ENCODE measurements at places on chromosomes 11 and 22.

DNA sequence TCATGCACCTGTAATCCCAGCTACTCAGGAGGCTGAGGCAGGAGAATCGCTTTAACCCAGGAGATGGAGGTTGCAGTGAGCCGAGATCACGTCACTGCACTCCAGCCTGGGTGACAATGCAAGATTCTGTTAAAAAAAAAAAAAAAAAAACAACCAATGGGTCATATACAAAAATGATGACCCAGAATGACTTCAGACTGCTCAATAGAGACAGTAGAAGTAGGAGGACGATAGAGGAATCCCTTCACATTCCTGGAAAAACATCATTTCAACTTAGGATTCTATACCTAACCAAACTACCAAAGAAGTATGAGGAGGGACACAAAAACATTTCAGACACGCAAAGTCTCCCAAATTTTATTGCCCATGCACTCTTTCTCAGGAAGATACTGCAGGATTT is 14.1 kb upstream of the CBX7 start:
- DNase-seq: no peak

DNA sequence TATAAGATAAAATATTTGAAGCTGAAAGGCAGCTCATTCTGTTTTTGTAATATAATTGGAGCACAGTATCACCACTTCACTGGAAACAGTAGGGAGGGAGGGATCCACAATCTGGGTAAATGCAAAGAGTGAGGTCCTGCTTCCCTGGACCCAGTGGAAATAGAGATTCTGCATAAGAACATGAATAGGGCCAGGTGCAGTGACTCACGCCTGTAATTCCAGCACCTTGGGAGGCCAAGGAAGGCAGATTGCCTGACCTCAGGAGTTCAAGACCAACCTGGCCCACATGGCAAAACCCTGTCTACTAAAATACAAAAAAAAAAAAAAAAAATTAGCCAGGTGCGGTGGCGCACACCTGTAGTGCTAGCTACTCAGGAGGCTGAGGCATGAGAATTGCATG is 143.7 kb downstream of the DBX1 start:
- DNase-seq: no peak

- DNase-seq: no peak
These were observed 45.8 kb upstream of the NOX4 start for GRCh38 chr11:89536926-89537325.

DNA sequence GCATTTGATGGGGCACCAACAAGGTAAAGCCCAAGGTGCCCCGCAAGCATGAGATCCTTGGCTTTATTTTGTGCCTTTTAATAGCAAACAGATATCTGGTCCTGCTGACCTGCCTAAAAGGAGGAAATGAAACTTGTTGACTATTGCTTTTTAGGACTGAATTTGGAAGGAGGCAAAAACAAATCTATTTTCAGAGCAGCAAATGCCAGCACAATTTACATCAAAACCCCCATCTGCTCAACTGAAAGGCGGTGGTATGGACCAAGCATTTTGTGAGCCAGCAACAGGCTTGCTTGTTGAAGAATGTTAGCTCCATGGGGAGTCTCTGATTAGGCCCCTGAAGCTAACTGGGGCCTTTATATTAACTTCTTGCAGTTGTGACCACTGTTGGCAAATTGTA is 192.6 kb upstream of the E2F8 start:
- DNase-seq: no peak

GRCh38 chr22:41308054-41308453 is 6.7 kb downstream of the ZC3H7B start:
- no peak for DNase-seq
